ENCODE measurements at places on chromosomes 13 and 19.

- DNase-seq = no peak
Observed at GRCh38 chr19:30909216-30909615, 440.0 kb downstream of the TSHZ3 start.

- DNase-seq = no peak
Observed at GRCh38 chr13:98158172-98158899, 15.4 kb downstream of the FARP1 start.

GRCh38 chr19:38788478-38789243 is at the start of gene LGALS7B:
LGALS7B (plus strand) TSS chr19:38789200; CDS start chr19:38789227, 27 bp downstream.
- no peak for DNase-seq

GRCh38 chr19:53823380-53824120 is 564 bp downstream of the NLRP12 start:
- DNase-seq = no peak

DNA sequence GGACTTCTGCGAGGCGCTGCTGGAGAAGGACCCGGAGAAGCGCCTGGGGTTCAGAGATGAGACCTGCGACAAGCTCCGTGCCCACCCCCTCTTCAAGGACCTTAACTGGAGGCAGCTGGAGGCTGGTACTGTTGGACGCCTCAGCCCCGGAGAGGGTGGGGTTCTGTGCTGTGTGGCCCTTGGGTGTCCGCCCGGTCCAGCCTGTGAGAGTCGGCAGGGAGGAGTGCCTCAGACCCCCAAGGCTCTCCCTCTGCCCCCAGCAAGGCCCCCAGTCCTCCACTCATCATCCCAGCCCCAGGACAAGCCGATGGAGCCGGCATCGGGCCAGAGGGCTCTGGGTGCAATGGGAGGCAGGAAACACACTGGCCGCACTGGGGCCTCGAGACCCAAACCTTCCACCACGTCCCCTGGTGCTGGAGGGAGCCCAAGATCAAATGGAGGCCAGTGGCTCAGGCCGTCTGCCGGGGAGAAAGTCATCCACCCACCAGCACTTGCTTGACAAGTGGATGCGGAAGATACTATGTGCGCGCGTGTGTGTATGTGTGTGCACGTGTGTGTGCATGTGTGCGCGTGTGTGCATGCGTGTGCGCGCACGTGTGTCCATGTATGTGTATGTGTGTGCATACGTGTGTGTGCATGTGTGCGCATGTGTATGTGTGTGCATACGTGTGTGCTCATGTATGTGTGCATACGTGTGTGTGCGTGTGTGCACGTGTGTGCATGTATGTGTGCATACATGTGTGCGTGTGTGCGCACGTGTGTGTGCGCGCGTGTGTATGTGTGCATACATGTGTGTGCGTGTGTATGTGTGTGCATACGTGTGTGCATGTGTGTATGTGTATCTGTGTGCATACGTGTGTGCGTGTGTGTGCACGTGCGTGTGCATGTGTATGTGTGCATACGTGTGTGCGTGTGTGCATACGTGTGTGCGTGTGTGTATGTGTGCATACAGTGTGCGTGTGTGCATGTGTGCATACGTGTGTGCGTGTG is 25.8 kb upstream of the TMEM255B start:
- no peak for DNase-seq

- DNase-seq = no peak
Observed at GRCh38 chr13:47832458-47832972, 168.6 kb downstream of the SUCLA2 start.

GRCh38 chr19:39036581-39036980 is 4.2 kb upstream of the FBXO27 start:
- no peak for DNase-seq

DNA sequence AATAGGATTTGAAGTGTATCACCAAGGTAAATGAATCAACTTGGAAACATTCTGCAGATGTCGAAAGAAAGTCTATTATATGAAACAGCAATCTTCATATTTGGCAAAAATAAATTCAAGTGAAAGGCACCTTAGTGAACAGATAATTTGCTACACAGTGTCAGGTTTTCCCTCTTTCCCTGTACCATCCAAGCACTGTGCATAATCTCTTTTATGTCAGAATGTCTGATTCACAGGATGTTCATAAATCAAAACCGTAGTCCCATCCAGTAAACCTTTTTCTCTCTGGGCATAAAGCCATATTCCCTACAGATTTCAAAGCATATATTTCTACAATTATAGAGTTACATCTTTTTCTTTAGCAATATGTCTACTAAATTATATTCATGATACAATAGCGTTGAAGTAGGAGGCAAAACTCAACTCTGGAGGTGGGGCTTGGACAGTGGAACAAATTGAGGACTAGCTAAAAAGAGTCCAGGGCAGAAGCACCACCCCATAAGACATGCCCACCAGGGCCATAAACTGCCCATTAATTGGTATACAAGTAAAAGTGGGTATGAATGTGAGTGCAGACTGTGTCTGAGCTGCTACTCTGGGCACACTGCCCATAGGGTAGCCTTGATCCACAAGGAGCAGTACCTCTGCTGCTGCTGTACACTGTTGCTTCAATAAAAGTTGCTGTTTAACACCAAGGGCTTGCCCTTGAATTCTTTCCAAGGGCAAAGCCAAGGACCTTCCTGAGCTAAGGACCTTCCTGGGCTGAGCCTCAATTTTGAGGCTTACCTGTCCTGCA is 72.1 kb upstream of the MYCBP2 start:
- no peak for DNase-seq

GRCh38 chr13:49248622-49249002 is 887 bp downstream of the CDADC1 start:
- no peak for DNase-seq

GRCh38 chr19:10335352-10335985 is 2.1 kb upstream of the RAVER1 start:
- DNase-seq = no peak

GRCh38 chr13:94494026-94494425 is 14.5 kb upstream of the DCT start:
- DNase-seq = no peak

DNA sequence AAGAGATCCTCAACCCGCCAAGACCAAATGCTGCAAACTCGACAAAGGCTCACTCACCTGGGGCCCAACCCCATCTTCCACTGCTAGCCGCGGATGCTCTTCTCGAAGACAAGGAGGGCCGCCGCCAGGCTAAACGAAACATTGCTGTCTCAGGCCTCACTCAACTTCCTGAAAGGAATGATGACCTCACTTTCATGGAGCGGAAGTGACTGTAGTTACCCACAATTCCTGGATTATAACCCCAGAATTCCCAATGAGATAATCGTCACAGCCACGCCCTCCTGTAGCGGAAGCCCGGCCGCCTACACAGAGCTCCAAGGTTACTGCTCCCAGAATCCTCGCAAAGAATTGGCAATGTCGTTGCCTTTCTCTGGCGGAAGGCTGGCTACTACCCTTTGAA is 10.5 kb upstream of the ZNF112 start:
- no peak for DNase-seq

DNA sequence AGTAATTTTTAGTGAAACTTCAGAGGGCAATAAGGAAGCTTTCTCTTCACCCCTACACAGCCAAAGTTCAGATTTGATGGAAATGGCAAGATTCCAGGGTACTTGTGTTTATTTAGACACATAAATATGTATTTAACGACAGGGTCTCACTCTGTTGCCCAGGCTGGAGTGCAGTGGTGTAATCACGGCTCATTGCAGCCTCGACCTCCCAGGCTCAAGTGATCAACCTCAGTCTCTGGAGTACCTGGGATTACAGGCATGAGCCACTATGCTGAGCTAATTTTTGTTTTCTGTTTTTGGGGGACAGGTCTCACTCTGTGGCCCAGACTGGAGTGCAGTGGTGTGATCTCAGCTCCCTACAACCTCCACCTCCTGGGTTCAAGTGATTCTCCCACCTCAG is 2.0 kb upstream of the SYCE2 start:
- no peak for DNase-seq

GRCh38 chr13:40897053-40897452 is 107.6 kb downstream of the SLC25A15 start:
- no peak for DNase-seq

DNA sequence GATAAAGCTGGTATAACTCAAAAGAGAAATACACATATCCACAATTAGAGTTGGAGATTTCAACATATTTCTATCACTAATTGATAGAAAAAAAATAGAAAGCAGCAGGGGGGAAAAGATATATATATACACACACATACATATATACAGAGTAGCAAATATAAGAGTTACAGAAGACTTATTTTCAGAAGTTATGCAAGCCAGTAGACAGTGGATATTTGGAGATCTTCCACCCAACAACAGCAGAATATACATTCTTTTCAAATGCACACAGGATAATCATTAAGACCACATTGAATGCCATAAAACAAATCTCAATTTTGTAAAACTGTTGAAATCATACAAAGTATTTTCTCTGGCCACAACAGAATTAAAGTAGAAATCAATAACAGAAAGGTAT is 192.8 kb downstream of the LACC1 start:
- DNase-seq = no peak

DNA sequence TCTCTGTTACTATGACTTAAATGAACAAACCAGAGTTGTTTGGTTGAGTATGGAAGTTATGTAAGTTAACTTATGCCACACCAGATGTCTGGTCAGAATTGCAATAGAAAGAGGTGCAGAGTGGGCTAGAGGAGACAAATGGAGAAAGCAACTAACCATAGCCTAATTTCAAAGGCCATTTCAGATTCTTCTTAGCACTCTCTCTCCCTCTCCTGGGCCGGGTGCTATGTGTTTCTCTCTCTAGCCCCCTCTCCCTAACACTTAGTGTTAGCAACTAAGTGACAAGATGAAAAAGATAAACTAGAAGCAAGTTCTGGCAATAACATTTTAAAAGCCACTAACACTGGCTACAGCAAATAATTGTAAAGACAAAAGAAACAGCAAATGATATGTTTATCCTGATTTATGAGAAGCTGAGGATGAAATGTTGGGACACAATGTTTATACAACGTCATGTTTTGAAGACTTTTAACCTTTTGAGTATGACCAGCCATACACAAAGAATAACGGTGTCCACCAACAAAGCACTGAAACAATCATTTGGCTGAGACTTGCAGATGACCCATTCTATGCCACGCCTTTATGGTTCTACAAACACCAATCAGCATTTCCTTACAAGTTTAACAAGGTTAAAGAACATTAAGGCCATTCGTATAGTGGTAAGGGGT is 18.6 kb downstream of the SERPINE3 start:
- DNase-seq = no peak

DNA sequence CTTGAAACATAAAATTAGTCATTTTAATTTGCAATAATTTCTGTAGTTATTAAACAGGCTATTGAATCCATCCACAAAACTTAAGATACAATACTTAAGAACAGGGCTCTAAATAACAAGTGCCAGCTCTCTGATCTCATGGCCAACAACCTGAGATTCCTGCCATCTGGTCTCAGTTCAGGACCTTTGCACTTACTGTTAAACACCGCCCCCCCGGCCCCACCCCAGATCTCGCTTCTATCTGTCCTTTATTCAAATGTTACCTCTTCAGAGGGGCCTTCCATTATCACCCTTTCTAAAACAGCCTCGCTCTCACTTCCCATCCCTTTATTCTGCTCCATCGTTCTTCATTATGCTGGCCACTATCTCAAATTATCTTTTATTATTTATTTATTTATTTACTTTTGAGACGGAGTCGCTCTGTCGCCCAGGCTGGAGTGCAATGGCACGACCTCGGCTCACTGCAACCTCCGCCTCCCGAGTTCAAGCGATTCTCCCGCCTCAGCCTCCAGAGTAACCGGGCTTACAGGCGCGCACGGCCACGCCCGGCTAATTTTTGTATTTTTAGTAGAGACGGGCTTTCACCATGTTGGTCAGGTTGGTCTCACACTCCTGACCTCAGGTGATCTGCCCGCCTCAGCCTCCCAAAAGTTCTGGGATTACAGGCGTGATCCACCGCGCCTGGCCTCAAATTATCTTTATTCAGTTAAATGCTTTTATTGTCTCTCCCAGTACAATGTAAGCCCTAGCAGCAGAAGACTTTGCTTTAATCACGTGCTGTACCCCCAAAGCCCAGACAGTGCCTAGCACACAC is 838 bp upstream of the SNRNP70 start:
- no peak for DNase-seq

DNA sequence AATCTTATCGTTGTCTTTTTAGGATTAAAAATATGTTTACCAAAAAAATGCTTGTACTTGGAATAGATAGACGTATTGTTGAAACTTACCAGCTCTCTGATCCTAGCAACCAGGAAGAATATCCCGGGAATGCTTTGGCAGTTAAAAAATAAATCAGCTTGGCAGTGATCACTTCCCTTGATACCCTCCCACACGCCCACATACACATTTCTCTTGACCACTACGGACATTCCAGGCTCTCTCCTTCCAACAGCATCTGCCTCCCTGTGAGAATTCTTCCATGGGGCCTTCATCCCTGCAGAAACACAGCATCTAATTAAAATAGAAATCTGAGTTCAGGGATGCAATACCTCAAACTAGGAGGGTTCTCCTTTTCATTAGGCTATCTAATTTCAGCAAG is 57.9 kb downstream of the THSD1 start:
- no peak for DNase-seq

GRCh38 chr13:92640936-92641335 is 585.7 kb upstream of the GPC6 start:
- no peak for DNase-seq

DNA sequence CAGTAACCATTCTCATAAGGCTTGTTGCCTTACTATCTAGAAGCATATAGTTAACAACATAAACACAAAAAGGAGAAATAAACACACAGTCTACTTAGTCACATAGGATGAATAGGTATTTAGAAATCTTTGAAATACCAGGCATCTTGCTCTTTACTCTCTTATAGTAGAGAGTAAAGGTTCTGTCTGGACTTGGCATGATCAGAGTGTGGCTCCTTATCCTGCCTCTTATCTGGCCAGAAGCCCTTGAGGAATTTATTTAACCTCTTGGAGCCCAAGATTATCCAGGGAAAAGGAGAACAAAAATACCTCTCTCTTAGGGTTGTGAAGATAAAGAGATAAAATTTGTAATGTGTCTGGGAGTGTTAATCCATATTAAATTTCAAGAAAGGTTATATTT is 100.2 kb upstream of the MBNL2 start:
- DNase-seq = no peak

DNA sequence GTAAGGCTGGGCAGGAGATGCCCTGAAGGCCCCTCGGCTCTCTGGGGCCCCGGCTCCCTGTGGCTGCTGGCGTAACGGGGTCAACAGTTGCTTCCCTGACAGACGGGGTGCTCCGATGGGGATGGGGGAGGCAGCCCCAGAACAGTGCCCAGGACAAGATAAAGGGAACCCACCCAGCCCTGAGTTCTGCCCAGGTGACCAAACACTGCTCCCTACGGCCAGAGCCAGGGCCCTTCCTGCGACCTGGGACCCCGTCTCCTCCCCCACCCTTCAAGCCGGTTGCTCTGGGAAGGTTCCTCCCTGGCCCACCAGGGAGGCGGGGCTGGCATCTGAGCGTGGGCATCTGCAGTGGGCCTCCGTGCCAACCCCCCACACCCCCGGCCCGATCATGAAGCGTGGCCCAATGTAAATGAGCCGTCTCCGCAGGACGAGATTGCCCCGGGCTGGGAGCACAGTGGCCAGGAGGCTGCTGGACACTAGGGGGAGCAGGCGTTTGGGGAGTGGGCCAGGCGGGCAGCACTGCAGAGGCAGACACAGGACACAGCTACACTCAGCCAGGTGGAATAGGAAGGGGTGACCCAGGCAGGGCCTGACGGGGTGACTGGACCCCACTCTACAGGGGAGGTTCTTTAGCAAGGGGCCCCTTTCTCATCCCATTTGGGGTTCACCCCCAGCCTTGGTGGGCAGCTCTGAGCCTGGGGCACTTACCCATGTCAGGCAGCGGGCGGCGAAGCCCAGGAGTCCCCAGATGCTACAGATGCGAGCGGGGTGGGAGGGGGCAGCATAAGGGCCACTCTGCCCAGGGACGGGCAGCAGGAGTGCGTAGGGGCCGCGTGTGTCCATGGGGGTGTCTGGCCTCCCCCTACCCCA is 1.2 kb upstream of the NKPD1 start:
- no peak for DNase-seq
